ENCODE measurements at places on chromosomes 5 and 9.
A peak's percentile ranks its signal among the peaks of the same experiment; 100 is the strongest.

DNA sequence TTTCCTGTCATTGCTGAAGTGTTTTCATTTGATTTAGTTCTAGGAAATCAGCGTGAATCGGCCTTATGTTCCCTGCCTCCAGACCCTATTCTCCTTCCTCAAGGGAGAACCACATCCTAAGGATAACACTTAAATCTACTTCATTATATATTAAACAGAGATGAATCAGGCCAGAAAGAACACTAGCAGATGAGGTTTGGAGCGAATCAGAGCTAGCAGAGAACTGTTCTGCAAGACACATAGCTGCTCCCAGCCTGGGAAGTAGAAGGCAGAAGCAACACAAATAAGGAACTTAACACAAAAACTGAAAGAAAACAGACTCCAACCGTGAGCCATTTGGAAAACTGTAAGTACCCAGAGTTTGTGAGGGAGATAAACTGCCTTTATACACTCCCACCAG is 718.2 kb downstream of the SEMA5A start:
- DNase-seq = no peak

DNA sequence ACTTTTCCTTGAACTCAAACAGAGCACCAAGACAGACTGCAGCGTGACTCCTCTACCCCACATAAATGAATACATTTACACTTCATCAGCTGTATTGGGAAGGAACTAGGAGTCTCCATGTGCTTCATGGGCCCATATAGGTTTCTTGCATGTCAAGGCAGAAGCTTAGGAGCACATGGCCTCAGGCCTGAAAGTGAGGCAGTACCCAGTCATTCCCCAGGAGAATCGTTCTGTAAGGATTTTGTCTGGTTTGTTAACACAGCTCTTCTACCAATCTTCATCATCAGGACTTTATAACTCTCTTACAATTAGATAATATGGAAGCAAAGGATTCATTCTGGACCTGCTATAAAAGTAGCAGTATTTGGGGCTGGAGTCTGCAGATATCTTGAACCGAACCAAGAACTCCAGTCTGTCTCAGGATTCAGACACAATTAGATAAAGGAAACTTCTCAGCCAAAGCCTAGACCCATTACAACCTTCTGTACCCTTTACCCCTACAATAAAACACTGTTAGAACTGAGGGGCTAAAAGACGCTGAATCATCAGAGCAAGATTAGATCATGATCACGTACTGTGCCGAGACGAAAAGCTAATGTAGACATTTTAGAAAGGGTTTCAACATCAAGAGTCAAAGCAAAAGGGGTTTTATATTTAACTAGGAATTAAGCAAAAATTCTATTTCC is 385.5 kb upstream of the SLC30A5 start:
- DNase-seq = no peak

DNA sequence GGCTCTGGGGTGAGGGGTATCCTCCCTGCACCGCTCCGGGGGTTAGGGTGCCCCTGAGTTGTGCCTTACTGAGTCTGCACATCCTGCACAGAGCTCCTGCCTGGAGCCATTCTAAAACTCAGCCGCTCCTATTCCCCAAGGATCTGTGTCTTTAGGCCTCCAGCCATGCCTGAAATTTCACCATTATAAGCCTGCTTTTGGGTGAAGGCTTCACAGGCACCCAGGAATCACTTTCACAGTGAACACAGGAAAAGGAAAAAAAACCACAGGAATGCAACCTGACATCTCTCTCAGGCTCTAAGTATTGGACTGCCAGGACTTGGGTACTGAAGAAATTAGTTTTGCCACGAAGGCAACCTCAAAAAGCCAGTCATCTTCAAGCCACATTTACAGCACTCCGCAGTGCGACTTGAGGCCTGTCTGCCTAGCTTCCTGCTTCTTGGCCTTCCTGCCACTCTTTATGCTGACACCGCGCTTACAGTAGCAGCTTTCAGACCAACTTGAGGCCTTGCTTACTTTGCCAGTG is 30.9 kb downstream of the GALNT10 start:
- DNase-seq = peak; percentile 70

DNA sequence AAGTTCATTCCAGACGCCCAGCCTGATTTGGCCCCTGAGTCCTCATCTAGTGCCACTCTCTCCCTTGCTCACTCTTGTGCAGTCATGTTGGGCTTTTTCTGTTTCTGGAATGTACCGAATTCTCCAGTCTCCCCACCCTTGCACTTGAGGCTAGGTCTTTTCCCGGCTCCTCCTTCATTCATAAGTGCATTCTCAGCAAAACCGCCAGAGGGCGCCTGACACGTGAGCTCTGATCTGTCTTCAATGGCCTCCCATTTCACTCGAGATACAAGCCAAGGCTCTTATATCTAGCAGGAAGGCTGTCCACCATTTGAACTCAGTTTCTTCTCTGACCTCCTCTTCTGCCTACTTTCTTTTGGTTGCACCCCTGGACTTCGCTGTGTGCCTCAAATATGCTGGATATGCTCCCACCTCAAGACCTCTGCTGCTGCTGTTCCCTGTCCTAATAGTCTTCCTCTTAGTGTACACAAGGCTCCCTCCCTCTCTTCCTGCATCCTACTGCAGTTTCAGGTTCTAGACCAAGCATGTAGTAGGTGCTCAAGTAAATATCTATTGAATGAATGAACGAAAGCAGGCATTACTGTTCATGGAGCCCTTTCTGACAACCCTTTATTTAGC is 568.1 kb upstream of the WWC1 start:
- peak; percentile 51 for DNase-seq

GRCh38 chr9:97900103-97900737 is 22.1 kb downstream of the TRMO start:
- DNase-seq = no peak

GRCh38 chr5:103111468-103111867 is 8.5 kb downstream of the GIN1 start:
- DNase-seq = peak; percentile 46

- DNase-seq = no peak
Measured at GRCh38 chr9:73129941-73130685, 21.6 kb upstream of the ANXA1 start.

GRCh38 chr5:40524677-40525076 is 155.0 kb upstream of the PTGER4 start:
- no peak for DNase-seq

- no peak for DNase-seq
Measured at GRCh38 chr5:151155775-151156506, 1.6 kb downstream of the ANXA6 start.

- DNase-seq = no peak
Measured at GRCh38 chr9:133734590-133735414, 3.4 kb downstream of the SARDH start.

- no peak for DNase-seq
Measured at GRCh38 chr9:124852121-124852828, 985 bp upstream of the WDR38 start.

GRCh38 chr5:96756985-96757384 is 50.8 kb downstream of the ERAP1 start:
- no peak for DNase-seq

- DNase-seq = no peak
Measured at GRCh38 chr5:916441-917293, 24.0 kb downstream of the TRIP13 start.

DNA sequence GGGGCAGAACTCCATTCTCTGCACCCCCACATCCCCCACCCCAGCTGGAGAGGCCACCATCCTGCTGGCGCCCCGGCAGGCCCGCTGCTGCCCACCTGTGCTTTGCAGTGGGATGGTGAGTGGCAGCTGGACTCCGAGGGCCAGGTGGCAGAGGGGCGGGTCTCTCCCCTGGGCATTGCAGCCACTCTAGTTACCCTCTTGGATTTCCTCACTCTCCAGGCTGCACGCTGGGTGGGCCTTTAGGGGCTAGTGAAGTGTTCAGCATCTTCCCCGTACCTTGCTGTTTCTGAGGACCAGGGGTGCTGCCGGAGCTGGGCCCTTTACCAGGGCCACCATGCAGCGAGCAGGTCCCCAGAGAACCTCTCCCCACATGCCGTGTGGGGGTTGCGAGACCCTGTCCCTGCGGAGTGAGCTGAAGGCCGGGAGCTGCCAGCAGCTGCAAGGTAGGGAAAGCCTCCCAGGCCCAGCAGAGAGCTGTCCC is 88.4 kb upstream of the SH3PXD2B start:
- no peak for DNase-seq

GRCh38 chr5:76312783-76313182 is 90.3 kb upstream of the IQGAP2 start:
- no peak for DNase-seq

DNA sequence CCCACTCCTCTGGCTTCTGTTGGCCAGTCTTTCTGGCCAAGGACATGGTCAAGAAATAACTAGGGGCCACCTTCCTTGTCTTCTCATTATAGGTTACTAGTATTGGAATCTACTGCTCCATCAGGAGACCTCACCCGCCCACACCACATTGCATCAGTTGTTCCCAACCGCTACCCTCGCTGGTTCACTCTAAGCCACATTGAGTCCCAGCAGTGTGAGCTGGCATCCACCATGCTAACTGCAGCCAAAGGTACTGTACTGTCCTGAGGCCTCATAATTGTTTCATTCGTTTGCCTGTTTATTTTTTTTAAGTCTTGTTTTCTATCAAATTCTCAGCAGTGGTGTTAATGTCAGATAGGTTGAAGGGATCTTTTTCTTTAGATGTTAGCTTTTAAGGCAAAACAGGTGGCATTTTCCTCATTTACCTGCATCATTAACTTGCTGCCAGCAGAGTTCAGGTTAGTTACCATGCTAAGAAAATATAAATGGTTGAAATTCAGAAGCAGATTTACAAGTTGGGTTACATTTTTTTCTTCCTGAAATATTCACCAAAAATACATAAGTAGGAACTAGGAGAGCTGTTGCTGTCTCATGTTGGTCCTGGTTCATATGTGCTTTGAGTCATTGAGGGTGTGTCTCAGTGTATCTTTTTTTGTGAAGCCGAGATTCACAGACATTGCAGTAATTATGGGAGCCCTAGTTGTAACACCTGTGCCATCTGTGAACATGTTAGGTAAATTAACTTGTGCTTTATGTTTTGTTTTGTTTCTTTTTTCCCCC is 206.9 kb downstream of the ZSWIM6 start:
- DNase-seq = no peak

- DNase-seq = no peak
Measured at GRCh38 chr5:59685793-59686192, 207.7 kb downstream of the PDE4D start.

GRCh38 chr5:8828596-8829322 is 717.1 kb downstream of the SEMA5A start:
- DNase-seq = no peak

GRCh38 chr9:109012876-109013678 is at the start of gene CTNNAL1:
Gene CTNNAL1 (minus strand): TSS chr9:109013499. CDS start chr9:109013442, 57 bp downstream.
- peak; percentile 83 for DNase-seq

DNA sequence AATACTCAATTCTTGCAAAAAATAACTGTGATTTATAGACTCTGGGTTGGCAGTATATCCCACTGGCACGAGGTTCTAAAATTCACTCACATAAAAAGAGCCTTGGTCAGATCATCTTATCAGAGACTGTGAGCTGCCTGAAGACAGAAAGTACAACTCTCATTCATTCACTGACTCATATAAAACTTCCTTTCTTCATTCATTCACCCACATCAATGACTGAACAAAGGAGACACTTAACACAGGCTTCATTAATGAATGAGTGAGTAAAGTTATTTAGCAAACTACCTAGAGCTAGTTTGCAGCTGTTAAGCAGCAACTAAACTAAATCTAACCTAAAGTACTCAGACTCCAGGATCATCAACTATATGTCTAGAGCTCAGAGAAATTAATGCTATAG is 214.7 kb downstream of the DENND1A start:
- DNase-seq = no peak

DNA sequence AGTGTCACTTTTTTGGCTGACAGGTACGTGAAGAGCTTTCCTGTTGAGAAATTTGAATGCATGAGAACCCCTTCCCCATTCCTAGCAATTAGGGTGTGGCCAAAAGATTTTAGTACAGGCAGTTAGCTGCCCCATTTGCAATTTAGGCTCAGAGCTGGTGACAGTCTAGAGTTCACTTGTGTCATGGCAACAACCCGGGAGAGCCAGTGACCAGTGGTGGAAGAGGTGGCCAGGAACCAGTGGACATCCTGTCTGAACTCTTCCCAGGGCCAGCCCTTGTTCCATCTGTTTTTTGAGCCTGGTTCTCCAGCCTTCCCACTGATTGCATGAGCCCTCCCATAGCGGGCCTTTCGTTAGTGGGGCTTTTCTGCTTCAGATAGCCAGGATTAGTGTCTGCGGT is 2.5 kb upstream of the NEUROG1 start:
- no peak for DNase-seq

- no peak for DNase-seq
Measured at GRCh38 chr5:168136340-168136739, 155.1 kb upstream of the WWC1 start.

DNA sequence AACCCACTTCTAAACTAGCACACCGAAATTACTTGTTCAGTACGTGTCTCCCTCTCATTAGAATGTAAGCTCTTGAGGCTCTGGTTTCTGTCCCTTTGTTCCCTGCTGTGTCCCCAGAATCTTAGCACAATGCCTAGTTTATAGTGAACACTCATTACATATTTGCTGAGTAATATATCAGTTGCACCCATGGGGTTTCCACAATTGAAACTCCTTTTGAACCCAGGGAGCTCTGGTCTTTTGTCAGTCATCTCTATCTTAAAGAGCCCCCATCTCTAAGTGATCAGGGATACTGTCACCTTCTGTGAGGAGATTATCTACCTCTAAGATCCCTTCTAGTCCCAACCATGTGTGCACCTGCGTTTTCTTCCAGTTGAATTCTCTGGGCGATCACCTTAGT is 12.8 kb downstream of the CAMK4 start:
- DNase-seq = no peak

GRCh38 chr5:77101298-77101697 is 14.2 kb upstream of the ZBED3 start:
- DNase-seq = no peak

DNA sequence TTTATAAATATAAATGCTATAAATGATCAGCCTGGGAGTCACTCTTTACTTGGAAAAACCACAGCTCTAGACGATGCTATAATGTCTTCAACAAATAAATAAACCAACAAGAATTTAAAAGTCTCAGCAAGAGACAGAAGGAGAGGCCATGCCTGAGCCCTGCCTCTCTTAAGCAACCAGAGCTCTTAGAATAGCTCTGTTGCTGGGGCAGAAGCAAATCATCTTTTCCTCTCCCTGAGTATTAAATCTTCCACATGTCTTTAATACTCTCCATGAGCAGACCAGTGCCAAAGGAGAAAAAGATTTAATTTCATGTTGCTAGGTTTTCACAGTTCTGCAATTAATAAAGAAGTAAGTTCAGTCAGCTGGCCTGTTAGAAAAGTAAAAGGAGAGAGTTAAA is 408.0 kb upstream of the SLC30A5 start:
- DNase-seq = no peak

DNA sequence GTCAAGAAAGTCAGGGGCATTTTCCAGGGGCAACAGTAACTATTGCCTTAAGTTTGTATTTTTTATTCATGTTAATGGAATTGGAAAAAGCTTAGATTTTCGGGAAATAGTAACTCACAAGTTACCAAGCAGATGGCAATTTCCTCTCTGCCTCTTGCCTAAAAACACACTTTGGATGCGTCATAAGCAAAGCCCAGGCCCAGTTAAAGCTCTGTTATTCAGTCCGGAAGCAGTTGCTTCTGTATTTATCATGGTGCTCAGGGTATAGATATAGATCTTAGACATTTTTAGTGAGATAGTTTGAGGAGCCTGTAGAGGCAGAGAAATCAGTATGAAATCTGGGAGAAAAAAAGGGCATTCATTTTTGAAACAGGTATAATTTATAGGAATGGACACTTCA is 260.3 kb upstream of the TNC start:
- DNase-seq = no peak

GRCh38 chr5:29379619-29380018 is 1813.9 kb upstream of the CDH6 start:
- no peak for DNase-seq

GRCh38 chr5:138148811-138149210 is 9.6 kb upstream of the NME5 start:
- no peak for DNase-seq

GRCh38 chr9:35832814-35833213 is 3.8 kb downstream of the TMEM8B start:
- DNase-seq = no peak

Measured in CD4-positive, alpha-beta T cell treated with Interleukin-15 for 4 hours (primary cell).